ENCODE measurements at places on chromosomes 2 and 18.

- no peak for DNase-seq
Observed at GRCh38 chr2:38835990-38836389, 39.7 kb downstream of the DHX57 start.

DNA sequence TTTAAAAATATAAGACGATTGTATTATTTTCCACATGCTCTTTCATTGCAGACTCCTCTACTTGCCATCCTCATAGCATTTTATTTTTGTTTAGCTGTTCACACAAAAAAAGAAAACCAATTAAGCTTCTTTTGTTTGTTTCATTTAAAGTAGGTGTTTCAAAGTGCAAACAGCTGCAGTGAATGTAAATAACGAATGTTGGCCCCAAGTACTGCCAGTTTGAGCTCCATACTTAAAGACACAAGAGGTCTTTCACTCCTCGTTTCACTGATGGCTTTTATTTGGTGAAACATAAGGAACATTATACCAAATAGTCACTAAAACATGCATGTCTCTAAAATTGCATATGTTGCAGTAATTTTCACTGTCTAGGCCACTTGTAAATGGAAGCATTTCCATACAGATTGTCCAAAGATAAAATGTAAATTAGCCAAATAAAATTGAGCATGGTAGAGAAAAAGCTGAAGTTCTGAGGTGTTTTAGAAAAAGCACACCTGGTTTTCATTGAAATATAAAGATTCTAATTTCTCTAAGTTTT is 253.4 kb downstream of the TMX3 start:
- no peak for DNase-seq

DNA sequence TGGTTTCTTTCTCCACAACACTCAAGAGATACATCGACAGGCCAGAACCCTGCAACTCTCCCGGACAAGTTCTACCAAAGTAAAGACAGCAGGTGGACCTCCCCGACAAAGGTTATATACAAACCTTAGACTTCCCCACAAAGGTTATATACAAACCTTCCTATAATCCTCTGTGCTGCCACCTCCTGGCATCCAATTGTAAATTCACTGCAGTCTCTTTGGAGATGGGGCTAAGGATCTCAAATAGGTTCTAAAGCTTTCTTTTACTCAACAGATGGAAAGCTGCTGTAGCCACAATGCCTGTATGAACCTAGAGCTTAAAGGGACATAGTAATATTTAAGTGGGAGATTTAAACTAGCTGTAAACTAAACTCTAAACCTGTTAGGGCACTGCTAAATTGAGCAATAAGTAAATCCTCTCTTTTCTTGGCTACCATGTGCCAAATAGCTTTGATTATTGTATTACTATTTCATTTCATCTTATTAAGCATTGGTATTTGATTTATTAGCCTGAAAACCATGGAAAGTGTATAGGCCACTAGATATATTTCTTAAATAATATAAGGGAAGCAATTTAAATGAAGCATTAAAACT is 9.8 kb upstream of the MREG start:
- DNase-seq, result peak; percentile 71

- no peak for DNase-seq
Observed at GRCh38 chr2:200373973-200374416, 67.5 kb downstream of the SPATS2L start.

GRCh38 chr2:1892529-1893250 is 148.4 kb upstream of the PXDN start:
- no peak for DNase-seq

DNA sequence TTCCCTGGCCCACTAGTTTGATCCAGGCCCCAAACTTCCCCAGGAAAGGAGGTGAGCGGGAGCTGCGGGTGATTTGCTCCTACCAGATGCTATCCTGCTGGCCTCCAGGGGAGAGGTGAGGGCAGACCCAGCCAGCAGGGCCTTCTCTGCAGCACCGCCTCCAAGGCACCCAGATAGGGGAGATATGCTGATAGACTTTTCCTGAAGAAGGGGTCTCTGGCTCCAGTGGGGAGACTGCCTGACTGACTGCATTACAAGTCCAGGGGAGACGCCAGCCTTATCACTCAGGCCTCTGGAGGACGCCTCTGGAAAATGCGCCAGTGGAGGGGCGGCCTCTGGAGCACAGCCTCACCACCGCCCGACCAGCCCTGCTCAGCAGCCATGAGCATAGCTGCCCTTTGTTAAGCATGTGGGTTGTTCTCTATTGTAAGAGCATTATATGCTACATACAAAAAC is 60.6 kb upstream of the SMAD7 start:
- DNase-seq, result peak; percentile 33

- DNase-seq, result no peak
Observed at GRCh38 chr18:3466045-3466444, 16.1 kb downstream of the TGIF1 start.

- no peak for DNase-seq
Observed at GRCh38 chr18:45167631-45168280, 447.5 kb upstream of the SLC14A2 start.
